ENCODE measurements at places on chromosomes 7 and 10.

- no peak for DNase-seq
These were observed 19.6 kb downstream of the PLCE1 start for GRCh38 chr10:94013331-94013760.

- DNase-seq, result no peak
These were observed 46.9 kb downstream of the STEAP1B start for GRCh38 chr7:22452960-22453558.

DNA sequence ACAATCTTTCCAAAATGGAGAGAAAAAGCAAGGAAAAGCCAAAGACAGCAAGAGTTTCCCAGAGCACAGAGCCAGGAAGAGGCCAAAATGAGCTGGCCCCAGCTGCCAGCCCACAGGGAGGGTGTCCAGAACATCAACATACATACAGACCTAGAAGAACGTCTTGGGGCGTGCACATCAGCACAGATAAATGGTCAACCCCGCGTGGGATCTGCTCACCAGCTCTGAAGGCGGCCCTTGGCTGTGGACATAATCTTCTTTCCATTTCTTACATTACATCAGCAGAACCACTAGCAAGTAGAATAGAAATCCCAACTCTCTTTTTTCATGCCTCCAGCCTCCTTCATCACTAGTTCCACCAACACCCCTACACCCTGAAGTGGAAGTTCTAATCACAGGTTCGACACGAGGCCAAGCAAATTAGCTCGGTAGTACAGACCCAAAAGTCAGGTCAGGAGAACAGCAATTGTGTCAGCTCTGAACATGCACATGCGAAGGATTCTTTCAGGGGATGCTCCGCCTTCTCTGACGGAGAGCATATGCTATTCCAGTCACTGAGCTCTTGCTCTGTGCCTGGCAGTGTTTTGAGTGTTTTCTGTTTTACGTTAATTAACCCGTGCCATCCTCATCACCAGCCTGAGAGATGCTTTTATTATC, 16.4 kb downstream of the SH3PXD2A start:
- no peak for DNase-seq

GRCh38 chr10:35870665-35871310, 228.7 kb upstream of the FZD8 start:
- DNase-seq, result no peak

DNA sequence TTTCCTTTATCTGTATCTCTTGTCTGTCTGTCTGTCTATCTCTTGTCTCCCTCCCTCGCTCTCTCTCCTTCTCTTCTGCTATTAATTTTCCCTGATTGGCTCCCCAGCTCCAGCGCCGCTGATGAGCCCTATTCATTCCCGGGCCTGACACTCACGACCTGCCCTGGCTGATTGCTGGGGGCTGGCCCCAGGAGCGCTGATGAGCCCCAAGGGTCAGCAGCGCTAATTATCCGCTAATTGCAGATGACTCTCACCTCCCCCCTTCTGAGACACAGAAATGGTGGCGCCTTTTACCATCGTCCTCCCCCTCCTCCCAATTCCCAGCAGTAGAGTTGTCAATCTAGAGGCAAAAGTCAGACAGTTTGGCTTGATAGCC, 1.3 kb upstream of the GBX1 start:
- DNase-seq, result no peak

DNA sequence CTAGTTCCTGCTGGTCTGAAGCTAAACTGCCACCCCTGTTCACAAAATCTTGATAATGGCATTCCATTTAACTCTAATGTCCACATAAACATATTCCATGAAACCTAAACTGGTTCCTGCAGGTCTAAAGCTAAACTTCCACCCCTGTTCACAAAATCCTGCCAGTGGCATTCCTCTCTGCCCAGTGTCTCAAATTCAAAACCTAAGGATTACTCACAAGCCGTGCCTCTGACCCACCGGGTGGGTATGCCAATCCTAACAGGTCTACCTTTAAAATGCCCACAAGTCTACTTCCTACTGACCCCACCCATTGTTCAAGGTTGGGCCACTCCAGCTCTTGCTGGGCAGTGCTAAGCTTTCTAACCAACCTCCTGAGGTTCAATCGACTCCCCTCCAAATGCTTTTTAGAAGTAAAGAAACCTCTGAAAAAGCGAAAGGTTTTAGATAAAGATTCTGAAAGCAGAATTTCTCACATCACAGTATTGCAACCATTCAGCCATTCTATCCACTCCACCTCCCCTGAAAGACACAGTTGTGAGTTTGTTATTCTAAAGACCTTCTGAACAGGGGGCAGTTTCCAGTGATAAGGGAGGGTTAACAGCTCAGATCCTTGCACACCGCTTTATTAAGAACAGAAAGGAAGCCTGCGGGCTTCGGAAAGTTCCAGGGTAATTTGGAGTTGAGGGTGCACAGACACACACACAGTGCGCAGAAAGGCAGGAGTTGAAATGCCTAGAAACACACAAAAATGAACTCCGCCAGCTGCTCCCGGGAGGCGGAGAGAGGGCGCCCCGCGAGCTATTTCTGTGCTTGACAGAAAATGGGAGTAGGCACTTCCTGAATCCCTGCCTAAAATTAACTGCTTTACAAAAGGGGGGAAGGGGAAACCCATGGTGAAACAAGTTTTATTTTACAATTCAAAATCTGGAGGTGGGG, 87.7 kb downstream of the TNS3 start:
- peak; percentile 74 for DNase-seq
